ENCODE measurements at places on chromosomes 1 and 21.
A peak's percentile ranks its signal among the peaks of the same experiment; 100 is the strongest.

GRCh38 chr21:35204850-35205541 lies 155.9 kb upstream of the RUNX1 start:
- DNase-seq, result no peak

DNA sequence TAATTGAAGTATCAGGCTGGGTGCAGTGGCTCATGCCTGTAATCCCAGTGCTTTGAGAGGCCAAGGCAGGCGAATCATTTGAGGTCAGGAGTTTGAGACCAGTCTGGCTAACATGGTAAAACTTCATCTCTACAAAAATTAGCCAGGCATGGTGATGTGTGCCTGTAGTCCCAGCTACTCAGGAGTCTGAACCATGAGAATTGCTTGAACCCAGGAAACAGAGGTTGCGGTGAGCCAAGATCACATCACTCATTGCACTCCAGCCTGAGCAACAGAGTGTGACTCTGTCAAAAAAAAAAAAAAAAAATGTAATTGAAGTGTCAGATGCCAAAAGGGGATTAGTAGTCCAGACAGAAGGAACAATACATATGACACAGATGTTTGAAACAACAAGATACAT lies 56.7 kb downstream of the SLC44A5 start:
- DNase-seq, result no peak

GRCh38 chr1:112325504-112325903 lies 70.5 kb upstream of the CTTNBP2NL start:
- DNase-seq, result no peak

DNA sequence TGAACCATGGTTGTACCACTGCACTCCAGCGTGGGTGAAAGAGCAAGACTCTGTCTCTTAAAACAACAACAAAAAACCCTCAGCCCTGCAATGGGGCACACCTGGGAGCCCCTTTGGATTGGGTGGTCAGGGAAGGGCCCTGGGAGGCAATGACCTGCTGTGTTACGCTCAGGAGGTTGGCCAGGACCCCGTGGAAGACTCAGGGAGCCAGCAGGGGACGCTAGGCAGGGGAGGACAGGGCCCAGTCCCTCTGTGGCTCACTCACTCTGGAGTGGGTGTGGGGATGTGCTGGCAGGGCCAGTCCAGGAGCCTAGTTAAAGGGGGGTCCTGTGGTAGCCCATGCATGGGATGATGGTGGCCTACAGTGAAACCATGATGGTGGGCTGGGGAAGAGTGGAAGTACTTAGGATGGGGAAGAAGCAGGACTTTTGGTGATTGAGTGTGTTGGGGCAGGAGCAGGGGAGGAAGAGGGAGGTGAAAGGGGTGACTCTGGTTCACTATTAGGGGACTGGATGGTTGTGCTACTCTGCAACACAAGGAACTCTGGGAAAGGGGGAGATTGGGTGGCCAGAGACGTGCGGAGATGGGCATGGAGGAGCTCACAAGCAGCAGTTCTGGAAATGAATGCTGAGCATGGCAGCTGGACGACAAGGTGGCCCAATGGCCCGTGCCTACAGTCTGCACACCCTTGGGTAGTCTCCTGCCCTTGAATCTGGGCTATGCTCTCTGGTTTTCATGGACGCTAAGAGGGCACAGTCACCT lies 56.3 kb upstream of the FAM20B start:
- DNase-seq, result no peak

DNA sequence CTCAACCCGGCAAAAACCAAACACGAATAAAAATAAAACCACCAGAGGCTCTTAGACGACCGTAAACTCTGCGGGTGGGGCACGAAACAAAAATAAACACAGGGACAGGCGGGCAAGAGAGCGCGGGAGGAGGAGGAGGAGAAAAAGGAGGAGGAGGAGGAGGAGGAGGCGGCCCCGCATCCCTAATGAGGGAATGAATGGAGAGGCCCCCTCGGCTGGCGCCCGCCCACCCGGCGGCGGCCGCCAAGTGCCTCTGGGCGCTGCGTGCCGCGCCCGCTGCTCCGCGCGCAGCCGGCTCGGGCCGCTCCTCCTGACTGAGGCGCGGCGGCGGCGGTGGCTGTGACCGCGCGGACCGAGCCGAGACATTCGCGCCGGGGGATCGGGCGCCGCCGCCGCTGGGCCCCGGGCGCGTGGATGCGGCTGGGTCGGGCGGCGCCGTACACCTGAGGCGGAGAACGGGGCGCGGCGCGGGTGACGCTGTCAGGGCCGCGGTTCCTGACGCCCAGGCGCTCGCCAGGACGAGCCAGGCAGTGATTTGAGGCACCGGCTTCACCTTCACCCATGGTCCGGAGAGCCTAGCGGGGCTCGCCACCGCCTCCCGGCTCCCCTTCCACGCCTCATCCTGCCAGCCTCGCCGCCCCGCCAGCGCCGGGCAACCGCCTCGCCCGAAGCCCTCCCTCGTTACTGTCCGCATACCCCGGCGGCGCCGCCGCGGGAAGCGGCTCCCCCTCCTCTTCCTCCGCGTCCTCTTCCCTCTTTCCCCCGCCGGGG lies at the start of gene MARK1:
Gene MARK1 (plus strand): TSS at position 229 of the 771 bp plus-strand sequence. CDS start 687 bp downstream, outside the sequence.
- DNase-seq, result no peak

DNA sequence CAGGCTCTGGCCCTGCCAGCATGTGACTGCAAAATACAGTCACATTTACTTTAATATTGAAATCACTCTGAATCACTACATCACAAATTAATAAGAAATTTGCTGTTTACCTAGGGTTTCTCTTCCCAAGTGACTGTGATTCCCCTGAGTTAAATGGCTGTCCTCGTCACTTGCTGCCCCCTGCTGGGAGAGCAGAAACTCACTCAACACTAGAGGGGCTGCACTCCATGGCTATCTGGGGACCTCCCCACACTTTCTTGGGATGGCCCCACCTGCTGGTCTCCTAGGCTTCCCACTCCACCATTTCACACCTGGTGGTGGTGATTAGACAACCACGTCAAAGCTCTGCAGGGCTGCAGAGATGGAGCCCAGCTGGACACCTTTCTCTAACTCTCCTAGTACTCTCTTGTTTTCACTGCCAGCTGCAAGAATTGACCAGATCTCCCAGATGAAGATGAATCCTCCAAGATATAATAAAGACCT lies 63.4 kb downstream of the CD2 start:
- peak; percentile 43 for DNase-seq

DNA sequence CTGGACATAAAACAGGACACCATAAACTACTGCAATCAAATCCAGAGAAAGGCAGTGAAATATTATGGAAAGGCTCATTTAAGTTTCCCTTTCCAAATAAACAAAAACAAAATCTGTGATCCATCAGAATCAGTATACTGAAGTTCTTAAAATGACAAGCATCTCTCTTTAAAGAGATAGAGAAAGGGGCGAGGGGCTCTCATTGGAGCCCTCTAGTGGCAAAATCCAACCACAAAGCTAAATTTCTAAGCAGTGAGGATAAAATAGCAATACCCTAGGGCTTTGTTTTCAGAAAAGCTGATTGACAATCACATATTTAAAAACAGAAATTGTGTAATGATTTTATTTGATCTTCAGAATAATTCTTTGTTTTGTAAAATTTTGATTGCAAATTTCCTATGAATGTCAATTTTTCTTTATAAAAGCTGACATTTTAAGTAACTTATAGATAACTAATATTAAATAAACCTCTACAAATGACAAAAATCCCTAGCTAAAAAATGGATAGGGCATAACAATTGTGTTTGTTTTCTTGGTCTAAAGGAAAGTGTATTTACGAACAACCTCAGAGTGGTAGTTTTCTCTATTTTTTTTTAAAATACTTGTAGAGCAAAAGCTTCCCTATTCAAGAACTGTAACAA lies 138.2 kb downstream of the COL24A1 start:
- DNase-seq, result peak; percentile 32

- DNase-seq, result no peak
Observed at GRCh38 chr1:173164686-173165085, 42.4 kb downstream of the TNFSF4 start.

Measured in LHCN-M2 (cell line).